Activated CD4-positive, alpha-beta memory T cell treated with anti-CD3 and anti-CD28 coated beads for 36 hours (primary cell): ENCODE measurements at places on chromosomes 7 and 10. TPM values are rescaled to one million over a fixed set of nuclear protein-coding genes. Genes with fewer than 3 reads are reported as not detected.

TLX1 gene
- not detected for total RNA-seq

VAX1 gene
- not detected for total RNA-seq

DNA sequence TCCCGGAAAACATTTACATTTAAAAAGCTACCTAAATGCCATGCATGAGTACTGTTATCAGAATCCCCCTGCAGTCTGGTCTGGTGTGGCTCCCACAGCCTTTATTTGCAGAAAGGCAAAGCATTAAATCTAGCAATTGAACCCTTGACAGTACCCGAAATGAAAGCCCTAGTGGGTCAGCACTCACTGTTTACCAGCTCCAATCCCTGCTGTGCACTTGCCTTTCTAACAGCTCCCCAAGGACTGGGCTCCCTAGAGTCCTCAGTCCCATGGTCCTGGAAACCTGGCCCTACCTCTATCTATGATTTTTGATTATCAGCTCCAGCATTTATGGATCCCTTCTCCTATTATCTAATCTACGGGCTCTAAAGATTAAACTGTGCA lies 1.9 kb upstream of the MACC1 start:
- no peaks in the 10 kb centered on the region for H3K36me3 ChIP-seq
- H3K4me3 ChIP-seq = no peak overlapping the region
- no peak for DNase-seq

DNA sequence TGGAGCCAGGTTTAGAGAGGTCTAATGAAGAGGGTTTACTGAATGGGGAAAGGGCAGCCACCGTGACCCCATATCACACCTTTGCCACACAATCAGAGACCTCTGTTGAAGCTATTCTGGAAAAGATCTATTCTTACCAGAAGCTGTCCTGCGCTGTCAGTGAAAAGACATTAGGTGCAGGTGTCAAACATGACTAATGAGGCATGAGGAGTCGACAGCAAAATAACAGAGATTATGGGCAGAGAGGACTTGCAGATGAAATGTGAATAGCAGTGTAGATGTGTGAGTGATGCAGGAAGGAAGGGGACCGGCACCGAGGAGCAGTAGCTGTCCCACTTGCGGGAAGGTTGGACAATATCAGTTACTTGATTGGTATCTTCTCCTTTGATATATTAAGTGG lies 627.7 kb upstream of the GALNT17 start:
- no peaks in the 10 kb centered on the region for H3K4me1 ChIP-seq
- no peak for DNase-seq
- no peaks in the 10 kb centered on the region for H3K27me3 ChIP-seq
- H3K36me3 ChIP-seq = no peaks in the 10 kb centered on the region
- H3K27ac ChIP-seq = no peak overlapping the region

GRCh38 chr7:91289633-91290254 lies 25.5 kb downstream of the FZD1 start:
- DNase-seq = no peak
- H3K27ac ChIP-seq = no peak overlapping the region
- no peaks in the 10 kb centered on the region for H3K36me3 ChIP-seq
- H3K4me1 ChIP-seq = no peaks in the 10 kb centered on the region

CYP2C8 gene
- total RNA-seq = not detected

DNA sequence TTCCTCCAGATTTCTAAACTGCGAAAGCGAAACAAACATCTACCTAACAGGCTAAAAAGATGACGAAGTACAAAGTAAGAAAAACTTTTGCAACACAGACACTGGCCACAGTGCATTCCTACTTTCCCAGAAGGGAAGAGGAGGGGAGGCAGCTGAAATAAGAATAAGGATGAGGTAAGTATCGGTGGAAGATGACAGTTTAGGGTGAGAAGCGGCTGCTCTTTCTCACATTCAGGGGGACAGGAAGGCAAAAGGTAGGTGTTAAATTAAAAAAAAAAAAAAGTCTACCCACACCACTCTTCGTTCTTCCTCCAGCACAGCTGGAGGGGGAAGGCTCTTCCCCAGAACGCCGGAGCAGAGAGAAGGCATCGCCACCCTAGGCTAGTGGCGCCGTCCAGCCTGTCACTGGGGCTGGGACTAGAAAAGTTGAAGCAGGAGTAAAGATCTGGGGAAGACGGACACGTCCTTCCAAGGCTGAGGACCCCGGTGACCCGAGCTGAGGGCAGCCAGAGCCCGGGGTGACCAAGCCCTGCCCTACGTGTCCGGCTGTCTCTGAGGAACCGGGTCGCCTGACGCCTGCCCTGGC lies 846 bp downstream of the DNAJC1 start:
- H3K27ac ChIP-seq = peak overlapping the region; percentile 81
- H3K4me1 ChIP-seq = peaks cover 37% of the 10 kb centered on the region
- peaks cover 7% of the 10 kb centered on the region for H3K36me3 ChIP-seq
- peak overlapping the region; percentile 87 for H3K4me3 ChIP-seq

- no peaks in the 10 kb centered on the region for H3K27me3 ChIP-seq
- peaks cover 16% of the 10 kb centered on the region for H3K36me3 ChIP-seq
- peaks cover 78% of the 10 kb centered on the region for H3K4me1 ChIP-seq
- H3K27ac ChIP-seq = peak overlapping the region; percentile 93
- no peak for DNase-seq
Observed at GRCh38 chr7:55568613-55569268, 3.6 kb downstream of the VOPP1 start.

CFAP70 gene
- 0.33 TPM for total RNA-seq

DNA sequence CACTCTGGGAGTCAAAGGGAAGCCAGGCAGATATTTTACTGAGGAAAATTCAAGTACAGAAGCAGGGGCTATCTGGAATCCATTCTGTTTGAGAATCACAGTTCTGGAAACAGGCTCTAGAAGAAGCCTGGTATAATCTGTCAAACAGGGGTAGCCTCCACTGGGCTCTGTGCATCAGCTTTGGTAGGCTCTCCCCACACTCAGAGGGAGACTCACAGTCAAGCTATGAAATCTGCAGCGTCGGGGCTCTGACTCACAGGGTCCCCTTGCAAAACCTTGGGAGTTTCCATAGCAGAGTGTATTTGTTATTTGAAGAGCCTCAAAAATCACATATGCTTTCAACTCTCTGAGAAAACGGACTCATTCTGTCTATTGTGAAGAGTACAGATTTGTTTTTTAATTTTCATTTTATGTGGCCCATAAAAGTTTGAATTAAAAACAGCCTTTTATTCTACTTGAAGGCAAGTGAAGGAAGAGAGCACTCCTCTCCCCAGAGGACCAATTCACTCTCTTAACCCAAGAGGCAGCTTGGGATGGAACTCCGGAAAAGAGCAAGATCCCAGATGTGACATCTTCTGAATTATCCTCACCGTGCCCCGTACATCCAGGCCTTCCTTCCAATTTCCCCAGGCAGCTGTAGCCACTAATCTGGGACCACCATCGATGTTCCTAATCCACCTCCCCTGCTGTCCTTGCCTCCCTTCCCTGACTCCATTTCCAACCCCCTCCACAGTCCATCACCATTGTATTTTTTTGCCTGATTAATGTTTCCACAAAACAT lies 590.9 kb upstream of the MGMT start:
- H3K36me3 ChIP-seq = no peaks in the 10 kb centered on the region
- no peak overlapping the region for H3K27ac ChIP-seq
- H3K4me1 ChIP-seq = no peaks in the 10 kb centered on the region
- H3K4me3 ChIP-seq = no peak overlapping the region
- DNase-seq = no peak

DNA sequence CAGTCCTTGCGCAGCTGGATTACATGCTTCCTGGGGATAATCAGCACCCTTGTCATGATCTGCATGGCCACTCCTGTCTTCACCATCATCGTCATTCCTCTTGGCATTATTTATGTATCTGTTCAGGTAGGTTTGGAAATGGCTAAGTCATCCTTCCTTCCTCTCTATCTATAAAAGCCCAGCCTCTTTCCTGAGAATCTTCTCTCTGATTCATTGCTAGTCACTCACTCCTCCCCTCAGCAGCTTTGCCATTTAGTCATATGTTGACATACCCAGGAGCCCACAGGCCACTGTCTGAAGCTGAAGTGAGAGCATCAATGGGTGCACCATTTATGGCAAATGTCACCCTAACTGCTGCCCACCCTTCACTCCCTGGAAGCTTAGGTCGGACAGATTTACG lies 52.0 kb downstream of the ABCC2 start:
- H3K36me3 ChIP-seq = peaks cover 2% of the 10 kb centered on the region
- H3K4me3 ChIP-seq = no peak overlapping the region
- H3K27me3 ChIP-seq = no peaks in the 10 kb centered on the region
- peak; percentile 23 for DNase-seq
- peaks cover 7% of the 10 kb centered on the region for H3K4me1 ChIP-seq
